ENCODE measurements at places on chromosomes 12 and 14.

DNA sequence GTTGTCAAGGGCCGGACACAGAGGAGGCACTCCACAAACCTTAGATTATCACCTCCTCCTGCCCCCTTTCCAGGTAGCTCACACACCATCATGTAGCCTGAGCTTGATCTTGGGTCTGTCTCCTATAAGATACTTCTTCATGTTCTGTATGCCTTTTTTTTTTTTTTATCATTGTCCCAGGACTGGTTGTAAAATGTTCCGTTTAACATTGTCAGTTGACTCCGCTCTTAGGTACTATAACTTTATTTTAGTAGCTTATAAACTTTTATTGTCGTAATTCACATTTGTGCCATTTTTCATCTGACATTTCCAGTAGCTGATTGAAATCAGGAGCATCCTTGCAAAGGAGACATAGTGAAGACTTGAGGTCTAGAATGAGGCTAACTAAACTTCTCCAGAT, 79.9 kb downstream of the SLC15A5 start:
- DNase-seq = no peak

DNA sequence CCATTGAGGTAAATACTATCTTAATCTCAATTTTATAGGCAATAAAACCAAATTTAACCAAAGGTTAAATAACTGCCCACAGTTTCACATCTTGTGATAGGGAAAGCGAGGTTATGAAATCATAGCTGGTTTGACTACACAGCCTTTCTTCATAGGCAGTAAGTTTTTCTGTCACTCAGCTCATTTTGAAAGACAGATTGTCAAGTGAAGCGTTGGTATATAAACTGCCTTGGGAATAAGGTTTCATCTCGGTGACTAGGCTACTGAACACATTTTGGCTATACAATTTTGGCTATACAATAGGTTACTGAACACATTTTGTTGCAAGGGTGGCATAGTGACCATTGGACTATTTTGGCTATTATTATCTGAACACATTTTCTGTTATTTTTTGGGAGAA, 793.7 kb downstream of the TRHDE start:
- no peak for DNase-seq

GRCh38 chr14:62162998-62163589, 400.9 kb downstream of the SNAPC1 start:
- peak; percentile 20 for DNase-seq

GRCh38 chr12:132319991-132320570, 9.3 kb downstream of the GALNT9 start:
- DNase-seq = no peak

DNA sequence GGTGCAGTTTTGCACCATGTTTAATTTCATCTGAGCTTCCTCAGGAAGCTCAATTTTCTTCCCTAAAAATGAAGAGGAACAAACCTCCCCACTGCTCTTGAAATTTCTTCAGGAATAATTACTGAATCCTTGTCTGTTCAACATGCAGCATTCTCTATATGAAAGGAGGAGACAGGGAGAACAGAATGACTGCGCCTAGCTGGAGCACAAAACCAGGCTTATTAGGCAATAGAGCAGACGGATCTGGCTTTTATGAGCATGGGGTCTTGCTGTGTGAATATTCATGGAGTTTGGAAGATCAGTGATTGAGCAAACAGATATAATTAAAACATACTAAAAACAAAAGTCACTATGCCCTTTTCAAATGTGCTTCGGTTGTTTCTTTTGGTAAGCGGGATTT, 148.1 kb downstream of the SUDS3 start:
- DNase-seq = no peak

GRCh38 chr12:3972576-3972975, 99.4 kb upstream of the PARP11 start:
- peak; percentile 60 for DNase-seq

DNA sequence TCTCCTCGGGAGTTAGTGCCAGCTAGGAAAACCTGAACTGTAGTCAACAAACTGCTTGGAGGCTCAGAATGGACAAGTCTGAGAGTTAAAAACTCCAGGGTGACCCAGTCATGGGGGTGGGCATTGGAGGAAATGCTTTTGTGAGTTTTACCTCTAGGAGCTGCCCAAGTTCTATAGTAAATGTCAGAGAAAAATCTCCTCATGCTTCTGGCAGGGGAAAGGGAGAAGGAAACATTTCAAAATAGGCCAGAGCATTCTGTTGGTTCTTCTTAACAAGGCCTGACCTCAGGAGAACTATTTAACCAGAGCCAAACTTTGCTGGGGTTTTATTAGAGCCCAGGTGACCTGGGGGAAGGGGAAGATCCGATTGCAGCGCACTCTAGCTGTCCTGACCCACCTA, 12.3 kb downstream of the NINJ2 start:
- DNase-seq = no peak

GRCh38 chr12:28857369-28857768, 291.7 kb upstream of the FAR2 start:
- no peak for DNase-seq

GRCh38 chr12:43742106-43742505, 16.5 kb downstream of the PUS7L start:
- DNase-seq = no peak

GRCh38 chr14:34329301-34329700, 132.7 kb downstream of the SPTSSA start:
- no peak for DNase-seq

GRCh38 chr12:130668286-130669204, 47.6 kb downstream of the RIMBP2 start:
- no peak for DNase-seq

DNA sequence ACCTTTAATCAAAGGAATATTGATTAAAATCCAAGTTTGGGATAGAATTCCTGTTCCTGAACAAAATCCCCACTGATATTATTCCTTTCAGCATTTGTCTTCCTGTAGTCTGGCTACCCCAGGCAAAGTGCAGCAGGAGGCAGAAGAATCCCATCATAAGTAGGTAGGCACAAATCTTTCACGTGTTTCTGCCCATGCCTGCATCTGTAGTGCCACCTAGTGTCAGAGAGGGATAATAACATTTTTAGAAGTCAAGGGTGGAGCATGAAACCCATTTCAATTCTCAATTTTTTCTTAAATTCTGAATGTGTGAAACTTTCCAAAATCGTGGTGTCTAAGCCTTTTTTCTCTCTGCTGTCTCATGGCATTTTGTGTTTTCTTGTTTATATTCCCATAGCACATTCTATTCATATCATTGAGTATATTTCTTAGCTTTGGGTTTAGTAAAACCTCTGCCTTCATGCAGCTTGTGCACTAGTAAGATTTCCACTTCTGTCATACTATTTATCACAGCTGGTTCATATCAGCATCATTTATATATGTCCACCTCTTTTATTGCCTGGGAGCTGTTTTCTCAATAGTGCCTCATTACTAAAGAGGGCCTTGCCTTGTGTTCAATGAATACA, 47.8 kb upstream of the RERG start:
- peak; percentile 53 for DNase-seq

DNA sequence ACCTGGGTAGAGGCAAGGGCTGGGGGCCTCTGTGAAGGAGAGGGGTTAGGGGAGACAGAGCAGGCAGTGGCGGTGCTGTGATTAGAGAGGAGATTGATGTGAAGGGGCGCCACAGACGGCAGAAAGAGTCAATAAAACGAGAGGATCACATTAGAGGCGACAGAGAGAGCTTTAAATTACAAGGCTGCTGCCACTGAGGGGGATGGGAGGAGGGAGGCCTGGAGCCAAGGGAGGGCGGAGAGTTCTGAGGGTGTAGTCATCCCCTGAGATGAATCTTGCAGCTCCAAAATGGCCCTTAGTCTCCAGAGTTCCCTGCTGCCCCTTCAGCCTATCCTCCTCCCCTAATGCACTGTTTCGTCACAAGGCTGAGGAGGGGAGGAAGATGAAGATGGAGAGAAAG, 12.8 kb downstream of the ZFHX2 start:
- no peak for DNase-seq

DNA sequence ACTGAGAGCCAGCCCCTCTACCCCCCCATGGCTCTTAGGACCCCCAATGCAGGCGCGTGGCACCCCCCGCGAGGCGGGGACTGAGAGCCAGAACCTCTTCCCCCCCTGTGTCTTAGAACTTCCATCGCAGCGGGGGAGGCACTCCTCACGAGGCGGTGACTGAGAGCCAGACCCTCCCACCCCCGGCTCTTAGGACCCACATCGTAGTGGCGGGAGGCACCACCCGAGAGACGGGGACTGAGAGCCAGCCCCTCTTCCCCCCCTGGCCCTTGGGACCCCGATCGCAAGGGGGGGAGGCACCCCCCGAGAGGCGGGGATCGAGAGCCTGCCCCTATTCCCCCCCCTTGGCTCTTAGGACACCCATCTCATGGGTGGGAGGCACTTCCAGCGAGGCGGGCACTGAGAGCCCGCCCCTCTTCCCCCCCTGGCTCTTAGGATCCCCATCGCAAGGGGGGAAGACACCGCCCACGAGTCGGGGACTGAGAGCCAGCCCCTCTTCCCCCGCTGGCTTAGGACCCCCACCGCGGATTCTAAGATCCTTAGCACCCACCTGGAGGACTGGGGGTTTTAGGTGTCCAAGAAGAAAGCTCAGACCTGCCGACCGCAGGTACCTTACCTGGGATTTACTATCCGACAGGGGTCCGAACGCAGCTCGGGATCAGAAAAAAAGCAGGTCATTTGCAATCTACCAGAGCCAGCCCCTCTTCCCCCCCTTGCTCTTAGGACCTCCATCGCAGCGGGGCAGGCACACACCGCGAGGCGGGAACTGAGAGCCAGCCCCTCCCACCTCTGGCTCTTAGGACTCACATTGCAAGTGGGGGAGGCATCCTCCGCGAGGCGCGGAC, 44.9 kb downstream of the DDX11 start:
- no peak for DNase-seq

GRCh38 chr14:69979882-69980281, 100.7 kb downstream of the SMOC1 start:
- no peak for DNase-seq

Data from activated CD4-positive, alpha-beta T cell treated with anti-CD3 and anti-CD28 coated beads, Interleukin-2, amount 10 ng/mL, durations not matched to agents 7 days and 5 days (primary cell).